ENCODE measurements at places on chromosomes 2 and 18.
A peak's percentile ranks its signal among the peaks of the same experiment; 100 is the strongest.

DNA sequence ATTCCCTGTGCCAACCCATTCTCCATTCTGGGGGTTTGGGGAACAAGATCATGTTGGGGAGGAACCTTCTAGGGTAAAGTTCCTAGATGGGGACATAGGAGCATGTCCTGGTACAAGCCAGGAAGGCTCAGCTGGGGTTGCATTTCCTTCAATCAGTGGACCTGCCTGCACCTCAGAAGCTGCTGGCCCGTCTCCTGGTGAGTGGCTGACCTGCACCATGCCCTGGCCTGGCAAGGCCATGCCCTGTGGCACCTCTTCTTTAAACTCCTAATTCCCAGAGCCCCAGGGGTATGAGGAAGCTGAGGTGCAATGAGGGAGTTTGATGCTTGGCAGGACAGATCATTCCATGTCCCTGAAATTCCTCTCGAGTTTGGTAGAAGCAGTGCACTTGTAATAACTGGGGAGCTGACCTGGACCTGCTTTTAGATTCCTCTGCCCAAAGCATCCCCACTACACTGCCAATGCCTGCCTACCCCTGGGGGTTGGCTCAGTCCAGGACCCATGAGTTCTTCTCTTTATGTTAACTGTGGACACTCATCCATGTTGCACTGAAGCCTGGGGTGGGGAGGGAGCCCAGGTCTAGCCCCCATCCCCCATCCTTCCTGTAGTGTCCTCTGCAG lies 25.3 kb downstream of the MROH2A start:
- H3K27ac ChIP-seq: no peak overlapping the region
- H3K4me3 ChIP-seq: no peak overlapping the region
- no peaks in the 10 kb centered on the region for H3K4me1 ChIP-seq
- H3K36me3 ChIP-seq: no peaks in the 10 kb centered on the region

GRCh38 chr2:238344517-238344916 lies 24.2 kb downstream of the TRAF3IP1 start:
- H3K4me1 ChIP-seq: no peaks in the 10 kb centered on the region
- H3K36me3 ChIP-seq: no peaks in the 10 kb centered on the region
- no peaks in the 10 kb centered on the region for H3K27me3 ChIP-seq
- no peak overlapping the region for H3K4me3 ChIP-seq

GRCh38 chr18:22858121-22858520 lies 75.0 kb upstream of the RBBP8 start:
- no peaks in the 10 kb centered on the region for H3K4me1 ChIP-seq
- no peak overlapping the region for H3K27ac ChIP-seq
- no peak for DNase-seq
- no peak overlapping the region for H3K4me3 ChIP-seq
- H3K27me3 ChIP-seq: no peaks in the 10 kb centered on the region

- no peak overlapping the region for H3K4me3 ChIP-seq
- no peaks in the 10 kb centered on the region for H3K4me1 ChIP-seq
- H3K27me3 ChIP-seq: no peaks in the 10 kb centered on the region
- DNase-seq: no peak
- no peak overlapping the region for H3K27ac ChIP-seq
These were observed 403.4 kb upstream of the MC4R start for GRCh38 chr18:60775978-60776377.

DNA sequence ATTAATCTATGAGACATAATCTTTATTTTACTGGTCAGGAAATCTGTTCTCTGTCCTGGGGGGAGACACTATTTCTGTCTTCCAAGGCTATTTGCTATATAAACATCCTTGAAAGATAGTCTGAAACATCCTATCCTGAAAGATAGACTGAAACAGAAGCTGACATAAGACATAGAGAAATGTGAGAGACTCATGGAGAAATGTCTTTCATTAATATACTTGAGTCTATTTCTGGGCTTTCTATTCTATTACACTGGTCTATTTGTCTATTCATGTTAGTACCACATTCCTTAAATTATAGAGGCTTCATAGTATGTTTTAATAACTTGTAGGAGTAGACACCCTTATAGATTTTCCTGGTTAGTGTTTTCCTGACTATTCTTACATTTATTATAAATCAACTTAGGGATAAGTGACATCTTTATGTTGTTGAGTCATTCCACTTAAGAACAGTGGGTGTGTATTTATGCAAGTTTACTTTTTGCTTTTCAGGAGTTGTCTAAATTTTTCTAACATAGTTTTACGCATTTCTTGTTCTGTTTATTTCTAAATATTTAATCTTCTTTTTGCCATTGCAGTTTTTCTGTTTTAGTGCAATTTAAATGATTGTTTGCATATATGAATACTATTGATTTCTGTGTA lies 244.9 kb upstream of the ZSWIM2 start:
- no peaks in the 10 kb centered on the region for H3K27me3 ChIP-seq
- no peaks in the 10 kb centered on the region for H3K4me1 ChIP-seq
- no peak overlapping the region for H3K4me3 ChIP-seq
- no peak for DNase-seq

GRCh38 chr2:68796295-68796905 lies 61.8 kb downstream of the ARHGAP25 start:
- H3K4me3 ChIP-seq: no peak overlapping the region
- H3K36me3 ChIP-seq: no peaks in the 10 kb centered on the region
- H3K4me1 ChIP-seq: no peaks in the 10 kb centered on the region
- DNase-seq: no peak

GRCh38 chr2:118269408-118270051 lies 181.3 kb downstream of the INSIG2 start:
- H3K4me3 ChIP-seq: no peak overlapping the region
- no peaks in the 10 kb centered on the region for H3K27me3 ChIP-seq
- H3K36me3 ChIP-seq: no peaks in the 10 kb centered on the region
- no peaks in the 10 kb centered on the region for H3K4me1 ChIP-seq
- no peak overlapping the region for H3K27ac ChIP-seq

DNA sequence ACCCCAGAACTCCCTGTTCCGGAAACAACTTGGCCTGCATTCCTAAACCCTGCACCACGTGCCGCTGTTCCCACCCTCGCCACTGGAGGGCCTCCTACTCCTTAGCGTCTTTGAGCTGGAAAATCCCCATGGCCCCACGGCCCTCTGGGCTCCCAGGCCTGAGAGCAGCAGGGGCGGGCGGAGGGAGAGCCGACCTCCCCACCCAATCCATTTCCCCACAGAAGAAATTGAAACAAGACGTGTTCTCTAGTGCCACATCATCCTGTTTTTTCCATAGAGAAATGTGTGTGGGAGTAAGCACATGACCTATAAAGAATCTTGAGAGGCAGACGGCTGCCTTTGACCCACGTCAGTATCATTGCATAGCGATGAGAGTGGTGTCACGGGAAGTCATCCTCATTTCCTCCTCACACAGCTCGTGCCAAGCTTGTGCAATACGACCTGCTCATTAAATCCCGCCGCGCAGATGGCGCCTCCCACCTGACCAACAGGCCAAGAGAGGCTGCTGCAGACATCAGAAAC lies 79.2 kb downstream of the LAMA1 start:
- DNase-seq: peak; percentile 60
- H3K27ac ChIP-seq: no peak overlapping the region
- no peaks in the 10 kb centered on the region for H3K4me1 ChIP-seq
- no peaks in the 10 kb centered on the region for H3K36me3 ChIP-seq
- H3K4me3 ChIP-seq: no peak overlapping the region

DNA sequence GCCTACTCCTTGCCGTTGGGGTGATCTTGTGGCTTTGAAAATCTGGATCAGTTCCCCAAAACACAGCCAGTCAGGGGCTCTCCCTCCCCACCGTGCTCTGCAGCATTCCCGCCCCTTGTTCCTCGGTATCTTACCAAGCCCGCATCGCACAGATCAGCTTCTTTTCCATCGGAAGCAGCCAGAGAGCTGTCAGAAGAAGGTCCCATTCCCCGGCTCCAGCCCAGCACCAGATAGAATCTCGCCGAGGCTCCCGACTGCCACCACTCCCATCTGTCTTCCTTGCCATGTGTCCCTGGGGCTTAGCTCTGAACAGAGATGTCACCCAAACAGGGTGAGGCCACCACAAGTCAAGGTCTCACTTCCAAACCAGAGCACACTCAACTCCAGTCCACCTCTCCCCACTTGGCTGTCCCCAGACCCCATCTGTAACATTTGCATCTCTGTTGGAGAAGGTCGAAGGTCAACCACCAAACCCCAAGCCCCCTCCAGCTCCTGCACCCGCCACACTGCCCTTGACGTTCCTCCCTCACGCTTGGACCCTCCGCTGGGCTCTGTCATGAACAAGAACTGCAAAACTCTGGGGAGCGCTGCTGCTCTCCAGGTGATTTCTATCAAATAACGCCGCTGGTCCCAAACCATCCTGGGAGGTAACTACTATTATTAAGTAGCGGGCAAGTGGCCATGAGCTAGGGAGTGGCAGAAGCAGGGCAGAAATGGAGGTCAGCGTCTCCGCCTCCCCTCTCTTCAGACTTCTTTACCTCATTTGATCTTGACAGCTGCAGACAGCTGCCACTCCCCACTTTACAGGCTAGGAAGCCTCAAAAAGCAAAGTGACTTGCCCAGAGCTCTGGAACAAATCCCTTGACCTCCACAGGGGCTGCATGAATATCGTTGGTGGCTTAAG lies 70.0 kb upstream of the TAF1B start:
- DNase-seq: no peak
- no peaks in the 10 kb centered on the region for H3K4me1 ChIP-seq
- H3K36me3 ChIP-seq: no peaks in the 10 kb centered on the region

DNA sequence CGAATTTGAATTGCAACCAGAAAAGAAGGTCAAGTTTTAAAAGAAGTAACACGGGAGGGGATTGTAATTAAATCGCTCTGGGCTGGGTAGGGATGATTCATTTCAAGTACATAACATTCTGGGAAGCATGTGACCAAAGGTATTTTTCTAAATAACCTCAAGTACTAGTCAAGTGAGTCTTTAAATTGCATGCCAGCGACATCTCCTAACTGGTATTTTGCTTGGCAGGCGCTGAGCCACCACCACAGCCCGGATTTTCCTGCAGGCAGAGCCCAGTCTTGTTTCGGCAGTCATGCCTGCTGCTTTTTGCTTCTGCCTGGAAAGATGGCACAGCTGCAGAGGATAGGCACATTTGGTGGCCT lies 33.7 kb upstream of the NPAS2 start:
- H3K4me1 ChIP-seq: no peaks in the 10 kb centered on the region
- no peak overlapping the region for H3K27ac ChIP-seq
- no peaks in the 10 kb centered on the region for H3K36me3 ChIP-seq
- H3K27me3 ChIP-seq: no peaks in the 10 kb centered on the region
- H3K4me3 ChIP-seq: no peak overlapping the region
- no peak for DNase-seq

DNA sequence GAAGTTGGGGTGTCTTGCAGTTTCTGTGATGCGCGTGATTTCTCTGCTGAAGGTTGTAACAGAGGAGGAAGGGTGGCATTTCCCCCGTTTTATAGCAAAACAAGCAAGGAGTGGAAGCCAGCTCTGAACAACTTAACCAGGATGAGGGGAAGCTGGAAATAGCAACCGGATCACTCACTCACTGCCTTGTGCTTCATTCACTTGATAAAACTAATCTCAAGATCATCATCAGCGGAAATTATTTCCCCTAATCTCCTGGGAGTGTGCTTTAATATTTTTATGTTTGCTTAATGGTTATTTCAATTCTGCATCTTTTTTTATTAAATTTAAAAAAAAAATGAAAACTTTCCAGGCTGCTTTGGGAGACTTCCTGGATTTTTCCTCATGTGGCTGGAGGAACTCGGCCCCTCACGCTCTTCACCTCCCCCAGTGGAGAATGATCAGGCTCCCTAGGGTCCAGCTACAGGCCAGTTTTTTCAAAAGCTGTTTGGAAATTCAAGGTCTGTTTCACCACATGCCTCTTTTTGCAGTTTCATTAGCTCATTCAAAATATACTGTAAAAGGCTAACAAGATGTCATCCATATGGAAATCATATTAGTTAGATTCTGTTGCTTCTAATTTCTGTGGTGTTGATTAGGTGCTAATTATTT lies 31.7 kb downstream of the CABLES1 start:
- no peaks in the 10 kb centered on the region for H3K4me1 ChIP-seq
- no peak overlapping the region for H3K27ac ChIP-seq
- H3K27me3 ChIP-seq: no peaks in the 10 kb centered on the region
- no peak overlapping the region for H3K4me3 ChIP-seq

GRCh38 chr2:11695576-11695975 lies 25.6 kb upstream of the NTSR2 start:
- no peak overlapping the region for H3K27ac ChIP-seq
- no peak for DNase-seq
- H3K4me3 ChIP-seq: no peak overlapping the region
- H3K27me3 ChIP-seq: no peaks in the 10 kb centered on the region
- H3K36me3 ChIP-seq: no peaks in the 10 kb centered on the region
- H3K4me1 ChIP-seq: no peaks in the 10 kb centered on the region

GRCh38 chr18:64982414-64983055 lies 768.3 kb upstream of the CDH7 start:
- no peak overlapping the region for H3K27ac ChIP-seq
- no peak overlapping the region for H3K4me3 ChIP-seq
- H3K27me3 ChIP-seq: no peaks in the 10 kb centered on the region
- H3K36me3 ChIP-seq: no peaks in the 10 kb centered on the region

DNA sequence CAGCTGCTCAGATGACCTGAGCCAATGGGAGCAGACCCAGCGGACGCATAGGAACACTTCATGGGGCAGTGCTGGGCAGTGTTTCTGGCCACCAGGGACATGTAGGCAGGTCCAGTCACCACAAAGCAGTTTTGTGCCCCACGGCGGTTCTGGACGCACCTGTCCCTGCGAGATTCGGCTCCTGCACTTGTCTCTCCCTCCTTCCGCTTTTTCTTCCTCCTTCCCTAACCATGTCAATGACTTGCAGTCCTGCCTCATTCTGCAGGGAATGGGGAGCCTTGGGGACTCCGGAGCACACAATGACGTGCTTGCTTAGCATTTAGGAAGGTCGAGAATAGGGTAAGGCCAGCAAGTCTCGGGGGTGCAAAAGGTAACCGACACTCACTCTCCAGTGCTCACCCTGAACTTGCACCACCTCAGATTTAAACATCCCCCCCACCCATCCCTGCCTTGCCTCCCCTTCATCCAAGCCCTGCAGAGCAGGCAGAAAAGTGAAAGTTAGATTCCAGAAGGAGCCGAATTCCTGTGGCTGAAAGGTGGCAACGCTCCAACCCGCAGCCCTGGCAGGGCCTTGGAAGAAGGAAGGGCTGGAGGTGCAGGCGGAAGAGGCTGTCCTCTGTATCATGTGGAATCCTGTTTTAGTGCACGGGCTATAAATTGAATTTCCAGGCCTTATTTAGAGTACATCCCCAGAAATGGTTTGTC lies 40.5 kb upstream of the ATG16L1 start:
- no peaks in the 10 kb centered on the region for H3K4me1 ChIP-seq
- no peaks in the 10 kb centered on the region for H3K27me3 ChIP-seq
- H3K27ac ChIP-seq: no peak overlapping the region
- no peaks in the 10 kb centered on the region for H3K36me3 ChIP-seq

- H3K27ac ChIP-seq: no peak overlapping the region
- H3K4me1 ChIP-seq: peaks cover 11% of the 10 kb centered on the region
- no peak overlapping the region for H3K4me3 ChIP-seq
- no peaks in the 10 kb centered on the region for H3K27me3 ChIP-seq
- DNase-seq: no peak
These were observed 45.8 kb upstream of the ID2 start for GRCh38 chr2:8636041-8636491.

DNA sequence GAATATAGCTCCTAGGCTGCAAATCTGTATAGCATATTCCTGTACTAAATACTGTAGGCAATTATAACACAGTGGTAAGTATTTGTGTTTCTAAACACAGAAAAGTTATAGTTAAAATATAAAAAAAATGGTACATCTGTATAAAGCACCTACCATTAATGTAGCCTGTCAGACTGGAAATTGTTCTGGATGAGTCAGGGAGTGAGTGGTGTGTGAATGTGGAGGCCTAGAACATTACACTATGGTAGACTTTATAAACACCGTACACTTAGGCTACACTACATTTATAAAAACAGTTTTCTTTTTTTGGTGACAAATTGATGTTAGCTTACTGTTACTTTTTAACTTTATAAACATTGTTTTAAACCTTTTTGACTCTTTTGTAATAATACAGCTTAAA lies 226.3 kb downstream of the CCDC85A start:
- H3K27ac ChIP-seq: no peak overlapping the region
- DNase-seq: no peak
- no peaks in the 10 kb centered on the region for H3K36me3 ChIP-seq
- no peaks in the 10 kb centered on the region for H3K27me3 ChIP-seq
- H3K4me1 ChIP-seq: no peaks in the 10 kb centered on the region

Data from right lobe of liver (tissue), 6 donors.